ENCODE measurements at places on chromosomes 6 and 20. TPM values are rescaled to one million over a fixed set of nuclear protein-coding genes. Genes with fewer than 3 reads are reported as not detected.

The COL10A1 gene
- 0.68 TPM for polyA plus RNA-seq

The ID4 gene
- 121 TPM for polyA plus RNA-seq

The HRH3 gene
- polyA plus RNA-seq = 0.08 TPM

The PSMB8 gene
- polyA plus RNA-seq = 17.9 TPM

The HSPA1L gene
- 3.6 TPM for polyA plus RNA-seq

The SHLD1 gene
- 10.0 TPM for polyA plus RNA-seq

The TMC2 gene
- polyA plus RNA-seq = 0.14 TPM

The ACTL10 gene
- 0.75 TPM for polyA plus RNA-seq

DNA sequence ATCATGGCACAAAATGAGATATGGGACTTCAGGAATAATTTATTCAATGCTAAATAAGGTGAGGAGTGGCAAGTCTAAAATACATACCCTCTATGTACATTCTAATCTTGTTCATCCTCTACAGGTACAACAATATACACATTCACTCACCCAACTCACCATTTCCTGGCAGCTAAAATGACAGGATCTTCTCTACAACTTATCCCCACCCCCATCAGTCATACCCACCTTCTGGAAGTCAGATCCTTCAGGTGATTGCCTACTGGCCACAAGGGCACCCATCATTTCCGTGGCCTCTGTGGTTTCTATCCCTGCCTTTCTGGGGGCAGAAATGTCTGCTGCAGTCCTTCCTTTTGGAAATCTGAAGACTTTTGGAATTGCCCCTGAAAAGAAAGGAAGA, 22.8 kb upstream of the CRIP3 start:
- DNase-seq = no peak

DNA sequence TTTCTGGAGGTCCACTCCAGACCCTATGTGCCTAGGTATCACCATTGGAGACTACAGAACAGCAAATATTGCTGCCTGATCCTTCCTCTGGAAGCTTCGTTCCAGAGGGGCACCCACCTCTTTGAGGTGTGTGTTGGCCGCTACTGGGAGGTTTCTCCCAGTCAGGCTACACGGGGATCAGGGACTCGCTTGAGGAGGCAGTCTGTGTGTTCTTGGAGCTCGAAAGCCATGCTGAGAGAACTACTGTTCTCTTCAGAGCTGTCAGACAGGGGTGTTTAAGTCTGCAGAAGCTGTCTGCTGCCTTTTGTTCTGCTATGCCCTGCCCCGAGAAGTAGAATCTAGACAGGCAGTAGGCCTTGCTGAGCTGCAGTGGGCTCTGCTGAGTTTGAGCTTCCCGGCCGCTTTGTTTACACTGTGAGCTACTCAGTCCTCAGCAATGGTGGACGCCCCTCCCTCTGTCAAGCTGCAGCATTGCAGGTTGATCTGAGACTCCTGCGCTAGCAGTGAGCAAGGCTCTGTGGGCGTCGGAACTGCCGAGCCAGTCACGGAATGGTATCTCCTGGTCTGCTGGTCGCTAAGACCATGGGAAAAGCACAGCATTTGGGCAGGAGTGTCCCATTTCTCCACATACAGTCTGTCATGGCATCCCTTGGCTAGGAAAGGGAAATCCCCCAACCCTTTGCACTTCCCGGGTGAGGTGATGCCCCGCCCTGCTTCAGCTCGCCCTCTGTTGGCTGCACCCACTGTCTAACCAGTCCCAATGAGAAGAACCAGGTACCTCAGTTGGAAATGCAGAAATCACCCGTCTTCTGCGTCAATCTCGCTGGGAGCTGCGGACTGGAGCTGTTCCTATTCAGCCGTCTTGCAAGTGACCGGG, 32.5 kb upstream of the ASCC3 start:
- DNase-seq = no peak

DNA sequence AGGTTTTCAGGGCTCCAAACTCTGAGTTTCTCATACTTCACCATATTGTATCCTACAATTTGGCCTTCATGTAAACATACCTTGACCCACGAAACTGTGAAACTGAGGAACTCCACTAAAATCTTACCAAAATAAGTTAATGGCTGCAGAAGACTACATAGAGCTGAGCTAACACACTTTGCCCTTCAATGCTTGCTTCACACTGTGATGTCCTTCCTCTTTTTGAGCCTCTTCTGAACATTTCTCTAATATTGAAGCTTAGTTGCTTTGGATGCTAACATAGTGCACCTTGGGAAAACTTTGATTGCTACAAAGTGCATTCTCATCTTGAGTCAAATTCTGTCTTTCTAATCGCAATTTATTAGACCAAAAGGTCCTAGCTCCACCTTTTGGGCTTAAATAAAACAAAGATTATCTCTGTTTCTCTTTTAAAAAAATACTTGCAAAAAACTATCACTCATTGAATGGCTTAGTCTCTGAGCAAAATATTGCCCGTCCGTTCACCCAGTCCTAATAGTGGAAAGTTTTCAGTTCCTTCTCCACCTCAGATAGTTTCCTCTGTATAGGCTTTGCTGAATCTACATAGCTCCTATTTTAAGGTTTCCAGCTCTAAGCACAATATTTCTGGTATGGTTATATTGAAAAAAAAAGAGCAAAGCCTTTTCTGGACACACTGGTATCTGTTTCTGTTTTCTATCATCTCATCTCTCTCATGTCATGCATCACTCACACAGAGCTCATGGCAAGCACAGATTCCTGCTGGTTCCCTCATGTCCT, 494.6 kb downstream of the RFPL4B start:
- no peak for DNase-seq

GRCh38 chr6:15997586-15998388, 131.1 kb upstream of the MYLIP start:
- no peak for DNase-seq

GRCh38 chr6:18829272-18829870, 442.2 kb downstream of the RNF144B start:
- DNase-seq = no peak

- DNase-seq = no peak
These were observed 811 bp upstream of the RSPO4 start for GRCh38 chr20:1002682-1003561.

DNA sequence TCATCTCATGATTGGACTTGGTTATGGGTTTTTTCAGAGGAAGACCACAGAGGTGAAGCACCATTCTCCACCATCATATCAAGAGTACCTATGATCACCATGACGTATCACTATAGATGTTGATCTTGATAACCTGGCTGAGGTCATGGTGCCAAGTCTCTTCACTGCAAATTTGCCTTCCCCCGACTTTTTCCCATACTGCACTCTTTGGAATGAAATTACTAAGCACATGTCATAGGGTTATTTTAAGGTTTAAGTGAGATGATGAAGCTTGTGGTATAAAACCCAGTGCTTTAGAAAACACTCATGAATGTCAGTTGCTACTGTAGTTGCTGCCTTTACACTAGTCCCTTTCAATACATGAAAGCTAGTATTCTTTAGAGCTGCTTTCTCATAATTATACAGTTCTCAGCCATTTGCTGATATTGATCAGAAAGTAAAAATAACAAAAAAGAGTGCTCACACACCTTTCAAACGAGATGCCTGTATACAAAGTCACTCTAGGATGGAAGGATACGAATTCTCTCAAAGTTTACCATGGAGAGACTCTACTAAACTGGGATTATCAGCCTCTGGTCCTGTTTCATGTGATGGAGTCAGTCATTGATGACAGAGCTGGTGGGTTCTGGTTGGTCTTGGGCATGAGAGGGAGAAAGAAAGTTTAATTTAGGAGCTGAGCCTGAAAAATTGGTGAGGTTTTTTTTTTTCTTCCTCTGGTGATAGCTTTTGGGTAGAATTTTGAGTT, 228.1 kb downstream of the PRL start:
- no peak for DNase-seq

DNA sequence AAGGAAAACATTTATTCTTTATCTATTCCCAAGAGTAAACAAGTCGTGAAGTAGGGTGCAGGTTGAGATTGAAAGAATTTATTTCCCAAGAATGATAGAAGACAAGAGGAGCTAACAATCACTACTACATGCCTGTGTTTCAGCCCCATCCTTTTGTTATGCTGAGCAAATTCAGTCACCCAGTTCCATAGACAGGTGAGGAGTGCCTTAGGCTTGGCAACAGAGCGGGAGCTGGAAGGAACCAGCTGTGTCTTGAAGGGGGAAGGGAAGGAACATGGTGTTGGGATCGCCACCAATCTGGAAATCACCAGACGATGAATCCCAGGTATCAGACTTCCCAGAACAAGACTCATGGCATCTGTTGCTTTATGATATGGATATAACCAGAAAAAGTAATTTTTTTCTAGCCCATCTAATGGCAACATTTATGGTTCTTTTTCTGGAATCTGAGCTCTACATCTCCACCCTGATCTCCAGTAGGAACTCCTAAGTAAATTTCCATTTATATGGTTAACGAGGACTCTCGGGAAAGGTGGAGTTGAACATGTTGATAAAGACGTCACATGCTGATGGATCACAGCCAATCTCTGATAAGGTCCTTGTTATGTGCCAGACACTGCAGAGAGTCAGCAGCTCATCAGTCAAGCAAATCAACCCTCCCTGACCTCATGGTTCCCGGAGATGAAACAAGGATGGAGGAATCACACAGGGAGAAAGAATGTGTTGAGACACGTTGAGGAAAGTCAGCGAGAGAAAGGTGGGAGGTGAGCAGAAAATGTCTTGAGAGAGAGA, 344.9 kb downstream of the SMOC2 start:
- DNase-seq = no peak

GRCh38 chr6:110529355-110529754, 52.9 kb upstream of the SLC22A16 start:
- no peak for DNase-seq

- no peak for DNase-seq
These were observed 8.7 kb downstream of the GPX6 start for GRCh38 chr6:28506807-28507475.

DNA sequence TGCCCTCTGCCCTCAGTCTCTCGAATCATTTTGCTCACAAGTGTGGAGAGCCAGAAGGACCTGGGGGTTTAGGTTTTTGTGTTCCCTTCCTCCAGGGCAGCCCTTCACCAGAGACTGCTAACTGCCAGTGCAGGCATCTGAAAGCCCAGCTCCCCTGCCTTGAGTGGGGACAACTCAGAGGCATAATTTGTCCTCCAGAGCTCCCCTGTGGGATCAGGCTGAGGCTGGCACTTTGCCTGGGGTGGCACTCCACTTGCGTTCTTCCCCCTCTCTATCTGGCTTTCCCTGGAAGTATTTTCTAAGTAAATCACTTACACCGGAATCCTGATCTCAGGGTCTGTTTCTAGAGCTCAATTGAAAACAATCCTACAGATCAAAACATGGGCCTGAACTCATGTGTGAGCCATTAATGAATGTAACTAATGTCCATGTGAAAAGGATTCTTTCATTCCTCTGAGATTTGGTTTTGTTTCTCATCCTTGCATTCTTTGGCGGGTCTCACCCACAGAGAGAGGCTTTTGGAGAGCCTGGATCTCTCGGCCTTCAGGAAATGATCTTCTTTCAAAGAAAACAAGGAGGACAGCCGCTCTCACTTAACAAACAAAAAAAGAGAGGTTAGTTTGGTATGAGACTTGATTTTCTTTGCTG, 125.7 kb upstream of the RIPOR2 start:
- DNase-seq = no peak

GRCh38 chr6:152161501-152161900, 354.0 kb downstream of the ESR1 start:
- no peak for DNase-seq

DNA sequence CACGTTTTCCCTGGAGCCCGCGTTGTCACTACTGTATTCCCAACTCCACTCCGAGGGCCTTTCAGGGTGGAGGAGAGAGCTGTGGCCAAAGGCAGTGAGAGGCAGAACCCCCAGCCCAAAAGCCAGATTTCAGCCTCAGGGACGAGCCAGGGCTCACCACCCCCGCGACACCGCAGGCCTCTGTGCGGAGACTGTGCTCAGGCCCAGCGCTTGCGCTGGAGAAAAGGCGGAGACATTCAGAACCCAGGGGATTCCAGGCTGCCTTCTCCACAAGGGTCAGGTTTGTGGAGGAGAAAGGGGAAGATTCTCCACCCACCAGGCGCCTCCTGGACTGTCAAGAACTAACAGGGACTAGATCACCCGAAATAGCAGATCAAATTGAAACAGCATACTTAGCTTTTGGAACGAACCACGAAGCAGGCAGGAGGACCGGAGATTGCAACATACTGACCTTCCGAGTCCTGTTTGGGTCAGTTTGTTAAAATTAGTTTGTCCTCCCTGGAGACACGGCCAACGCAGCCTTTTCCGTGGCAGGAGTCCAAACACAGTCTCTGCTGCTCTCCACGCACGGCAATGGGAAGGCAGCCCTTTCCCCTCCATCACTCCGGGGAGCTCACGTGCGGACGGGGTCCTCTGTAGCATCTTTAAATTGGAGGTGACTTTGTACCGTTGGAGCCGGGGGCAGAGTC, 14.4 kb downstream of the DLL1 start:
- DNase-seq = no peak

DNA sequence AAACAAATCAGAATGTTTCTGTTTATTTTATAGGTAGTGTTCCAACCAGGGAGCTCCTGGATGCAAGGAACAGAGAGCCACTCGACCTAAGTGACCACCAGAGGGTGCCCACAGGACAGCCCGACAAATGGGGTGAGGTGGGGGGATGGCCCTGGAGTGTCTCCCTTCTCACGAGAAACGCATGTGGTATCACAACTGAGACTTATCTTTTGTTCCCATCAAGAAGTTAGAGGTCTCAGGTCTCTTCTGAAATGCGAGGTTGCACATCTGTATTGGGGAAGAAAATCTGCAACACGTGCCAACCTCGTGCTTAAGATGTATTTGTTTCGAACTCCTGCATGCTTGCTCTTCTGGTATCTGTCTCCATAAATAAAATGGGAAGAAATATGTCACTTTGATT, 104.0 kb downstream of the ISM1 start:
- no peak for DNase-seq

GRCh38 chr6:26224940-26225847, 138.0 kb downstream of the HFE start:
- peak; percentile 90 for DNase-seq

GRCh38 chr6:159815410-159815809, 15.3 kb downstream of the PNLDC1 start:
- no peak for DNase-seq

DNA sequence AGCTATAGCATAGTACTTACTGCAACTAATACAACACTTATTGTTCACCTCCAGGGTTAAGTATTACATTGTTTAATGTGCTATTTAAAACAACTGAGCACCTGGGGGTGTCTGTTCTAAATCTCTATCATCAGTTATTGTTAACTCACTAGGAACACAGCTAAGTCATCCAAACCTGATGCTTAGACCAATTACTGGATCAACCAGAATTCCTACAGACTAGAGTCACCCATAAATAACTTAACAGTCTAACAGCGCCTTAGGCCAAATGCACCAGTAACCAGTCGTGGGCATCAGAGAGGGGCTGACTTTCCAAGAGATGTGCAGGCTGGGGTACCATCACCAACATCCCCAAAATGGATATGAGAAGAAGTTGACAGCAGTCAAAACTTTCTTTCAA, 110.7 kb downstream of the ADTRP start:
- DNase-seq = no peak

DNA sequence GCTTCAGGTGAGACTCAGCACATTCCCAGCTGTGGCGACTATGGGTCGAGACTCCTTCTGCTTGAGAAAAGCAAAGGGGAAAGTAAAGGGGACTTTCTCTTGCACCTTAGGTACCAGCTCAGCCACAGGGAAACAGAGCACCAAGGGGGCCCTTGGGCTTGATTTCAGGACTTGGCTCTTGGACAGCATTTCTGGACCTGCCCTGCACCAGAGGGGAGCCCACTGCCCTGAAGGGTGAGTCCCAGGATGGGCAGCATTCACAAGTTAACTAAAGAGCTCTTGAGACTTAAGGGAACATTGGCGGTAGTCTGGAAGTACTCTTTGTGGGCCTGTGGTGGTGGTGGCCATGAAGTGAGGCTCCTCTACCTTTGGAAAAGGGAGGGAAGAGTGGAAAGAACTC, 50.3 kb upstream of the RCAN2 start:
- DNase-seq = no peak

Data from left renal cortex interstitium (tissue), 4 donors.